ENCODE measurements at places on chromosomes 7 and 10. TPM values are rescaled to one million over a fixed set of nuclear protein-coding genes. Genes with fewer than 3 reads are reported as not detected.

DNA sequence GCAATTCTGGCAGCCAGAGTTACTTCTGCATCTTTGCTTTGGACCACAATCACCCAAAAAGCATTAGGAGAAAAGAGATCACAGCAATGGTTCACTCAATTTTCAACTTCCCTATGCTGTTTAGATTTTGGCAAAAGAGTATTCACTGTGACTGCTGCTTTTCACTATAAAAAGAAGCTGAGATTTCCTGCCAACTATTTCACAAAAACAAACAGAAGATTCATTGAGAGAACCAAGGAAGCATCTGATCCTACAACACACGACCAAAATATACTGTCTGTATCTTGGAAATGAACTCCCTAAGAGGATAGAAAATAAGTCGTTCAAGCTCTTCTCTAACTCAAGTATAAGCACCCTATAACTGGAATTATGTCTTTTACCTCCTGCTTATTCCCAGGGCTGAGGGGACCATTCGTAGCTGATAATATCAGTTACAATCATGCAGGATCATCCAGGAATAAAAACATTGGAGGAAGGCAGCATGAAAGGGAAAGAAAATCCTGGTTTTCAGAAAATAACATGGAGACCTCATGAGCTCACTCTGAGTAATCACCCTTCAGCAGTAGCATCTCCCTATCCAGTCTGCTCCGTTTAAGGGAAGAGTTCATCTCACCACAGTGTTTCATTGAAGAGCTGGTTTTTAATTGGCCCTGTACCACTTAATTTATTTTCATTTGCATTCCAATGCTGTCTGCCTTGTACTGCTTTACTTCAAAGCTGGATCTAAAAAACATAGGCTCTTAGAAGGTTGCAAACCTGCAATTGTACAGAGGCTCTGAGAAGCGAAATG is 256.2 kb downstream of the PAXIP1 start:
- H3K4me1 ChIP-seq: no peaks in the 10 kb centered on the region
- no peaks in the 10 kb centered on the region for H3K36me3 ChIP-seq
- H3K27ac ChIP-seq: no peak overlapping the region
- no peak for DNase-seq
- H3K4me3 ChIP-seq: no peak overlapping the region

- no peak overlapping the region for H3K4me3 ChIP-seq
- no peak for DNase-seq
- no peaks in the 10 kb centered on the region for H3K36me3 ChIP-seq
- no peaks in the 10 kb centered on the region for H3K27me3 ChIP-seq
- peaks cover 4% of the 10 kb centered on the region for H3K4me1 ChIP-seq
Observed at GRCh38 chr7:44735403-44736165, 13.1 kb upstream of the ZMIZ2 start.

- H3K4me1 ChIP-seq: no peaks in the 10 kb centered on the region
- no peak overlapping the region for H3K27ac ChIP-seq
- no peaks in the 10 kb centered on the region for H3K27me3 ChIP-seq
- H3K36me3 ChIP-seq: no peaks in the 10 kb centered on the region
- DNase-seq: no peak
- H3K4me3 ChIP-seq: no peak overlapping the region
Observed at GRCh38 chr7:78852951-78853350, 600.5 kb downstream of the MAGI2 start.

GRCh38 chr7:1076184-1077072 is 11.5 kb upstream of the GPER1 start:
- no peak for DNase-seq
- no peak overlapping the region for H3K27ac ChIP-seq
- no peaks in the 10 kb centered on the region for H3K4me1 ChIP-seq
- no peak overlapping the region for H3K4me3 ChIP-seq
- no peaks in the 10 kb centered on the region for H3K27me3 ChIP-seq

DNA sequence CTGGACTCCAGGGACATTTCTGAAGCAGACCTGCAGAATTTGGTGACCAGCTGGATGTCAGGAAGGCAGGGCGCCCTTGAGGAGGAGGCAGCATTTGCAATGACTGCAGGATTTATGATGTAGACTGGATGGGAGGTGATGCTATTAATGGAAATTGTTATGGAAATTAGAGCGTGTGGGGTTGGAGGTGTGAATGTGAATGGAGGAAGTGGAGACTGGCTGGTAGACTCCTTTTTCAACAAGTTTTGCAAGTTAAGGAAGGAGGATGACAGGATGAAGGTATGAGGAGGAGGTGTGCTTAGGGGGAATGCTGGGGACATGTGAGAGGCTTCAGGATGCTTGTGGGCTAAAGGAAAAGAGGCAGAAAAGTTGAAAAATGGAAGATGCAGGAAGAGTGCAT is 137.0 kb downstream of the TMEM178B start:
- no peaks in the 10 kb centered on the region for H3K4me1 ChIP-seq
- no peaks in the 10 kb centered on the region for H3K27me3 ChIP-seq
- DNase-seq: no peak
- H3K27ac ChIP-seq: no peak overlapping the region

GRCh38 chr7:70554646-70555045 is 577.3 kb upstream of the GALNT17 start:
- no peaks in the 10 kb centered on the region for H3K4me1 ChIP-seq
- H3K36me3 ChIP-seq: no peaks in the 10 kb centered on the region
- no peaks in the 10 kb centered on the region for H3K27me3 ChIP-seq
- no peak overlapping the region for H3K27ac ChIP-seq

DNA sequence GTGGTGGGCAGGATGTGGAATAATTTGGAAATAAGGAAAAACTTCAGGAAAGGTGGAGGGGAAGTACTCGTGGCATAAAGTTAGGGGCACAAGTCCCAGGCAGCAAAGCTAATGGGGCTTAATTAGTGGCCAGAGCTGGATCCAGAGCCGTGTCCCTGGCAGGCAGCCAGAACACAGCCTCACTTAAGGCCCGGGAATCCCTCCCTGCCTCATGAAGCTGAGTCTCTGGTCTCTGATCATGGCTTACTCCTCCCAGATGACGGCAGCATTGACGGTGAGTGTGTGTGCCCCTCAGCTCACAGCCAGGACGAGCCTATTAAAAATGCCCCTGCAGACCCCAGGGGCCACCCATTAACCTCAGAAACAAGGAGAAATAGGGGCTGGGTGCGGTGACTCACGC is 48.2 kb upstream of the NPTX2 start:
- no peak for DNase-seq
- H3K27me3 ChIP-seq: no peaks in the 10 kb centered on the region
- no peak overlapping the region for H3K4me3 ChIP-seq
- H3K36me3 ChIP-seq: no peaks in the 10 kb centered on the region

- H3K4me1 ChIP-seq: no peaks in the 10 kb centered on the region
- H3K4me3 ChIP-seq: no peak overlapping the region
- no peaks in the 10 kb centered on the region for H3K36me3 ChIP-seq
- no peak for DNase-seq
Observed at GRCh38 chr7:277228-277627, 12.7 kb upstream of the FOXL3 start.

DNA sequence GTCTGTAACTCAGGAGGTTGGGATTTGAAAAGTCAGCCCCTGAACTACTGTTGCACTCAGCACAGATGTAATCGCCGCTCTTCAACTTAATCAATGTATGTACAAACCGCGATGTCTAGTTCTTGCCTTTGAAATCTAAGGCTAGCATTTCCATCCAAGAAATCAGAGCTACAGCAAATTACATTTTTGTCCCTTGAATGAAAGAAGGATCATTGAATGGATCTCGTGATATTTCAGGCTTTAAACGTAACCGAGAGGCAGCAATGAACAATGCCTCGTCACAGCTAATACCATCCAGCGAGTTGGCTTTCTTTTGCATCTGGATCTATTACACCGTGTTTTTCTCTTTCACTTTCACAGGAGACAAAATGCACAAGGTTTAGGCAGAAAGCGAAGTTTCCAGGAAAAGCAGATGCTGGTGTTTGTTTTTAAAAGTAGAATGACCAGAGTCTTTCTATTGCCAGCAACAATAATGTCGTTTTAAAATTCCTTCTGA is 5.5 kb downstream of the SKIDA1 start:
- H3K4me1 ChIP-seq: peaks cover 43% of the 10 kb centered on the region
- no peak overlapping the region for H3K27ac ChIP-seq
- peak; percentile 61 for DNase-seq
- peaks cover 76% of the 10 kb centered on the region for H3K27me3 ChIP-seq
- no peaks in the 10 kb centered on the region for H3K36me3 ChIP-seq

The KEL gene
- 0.71 TPM for total RNA-seq

DNA sequence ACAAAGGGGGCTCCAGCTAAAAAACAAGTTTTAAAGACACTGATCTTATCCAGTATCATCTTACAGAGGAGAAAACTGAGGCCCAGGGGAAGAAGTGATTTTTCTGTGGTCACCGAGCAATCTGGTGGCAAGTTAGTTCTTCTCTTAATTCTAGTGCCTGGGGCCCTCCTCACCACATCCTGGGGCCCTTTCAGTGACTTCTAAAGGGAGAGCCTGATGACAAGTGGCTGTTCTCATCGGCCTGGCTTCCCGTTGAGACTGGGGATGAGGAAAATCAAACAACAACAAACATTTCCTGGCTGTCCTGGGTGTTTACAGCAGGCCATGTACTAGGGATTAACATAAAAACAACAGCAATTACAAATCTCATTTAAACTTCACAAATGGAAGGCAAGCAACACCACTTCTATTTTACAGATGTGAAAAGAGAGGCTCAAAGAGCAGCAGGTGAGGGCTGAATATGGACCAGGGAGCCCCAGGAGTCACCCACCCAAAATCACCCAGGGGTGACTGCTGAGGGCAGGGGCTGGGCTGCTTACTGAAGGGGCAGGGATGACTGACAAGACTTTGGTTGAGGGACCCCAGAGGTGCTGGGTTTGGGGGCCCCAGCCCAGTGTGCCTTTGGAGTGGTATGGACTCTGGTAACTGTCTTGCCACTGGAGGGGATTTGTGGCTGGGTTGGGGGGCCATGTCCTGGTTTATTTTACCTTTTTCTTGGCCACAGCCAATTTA is 24.7 kb upstream of the MTPAP start:
- no peak overlapping the region for H3K27ac ChIP-seq
- no peak overlapping the region for H3K4me3 ChIP-seq
- H3K4me1 ChIP-seq: no peaks in the 10 kb centered on the region
- H3K27me3 ChIP-seq: no peaks in the 10 kb centered on the region
- no peaks in the 10 kb centered on the region for H3K36me3 ChIP-seq
- no peak for DNase-seq

DNA sequence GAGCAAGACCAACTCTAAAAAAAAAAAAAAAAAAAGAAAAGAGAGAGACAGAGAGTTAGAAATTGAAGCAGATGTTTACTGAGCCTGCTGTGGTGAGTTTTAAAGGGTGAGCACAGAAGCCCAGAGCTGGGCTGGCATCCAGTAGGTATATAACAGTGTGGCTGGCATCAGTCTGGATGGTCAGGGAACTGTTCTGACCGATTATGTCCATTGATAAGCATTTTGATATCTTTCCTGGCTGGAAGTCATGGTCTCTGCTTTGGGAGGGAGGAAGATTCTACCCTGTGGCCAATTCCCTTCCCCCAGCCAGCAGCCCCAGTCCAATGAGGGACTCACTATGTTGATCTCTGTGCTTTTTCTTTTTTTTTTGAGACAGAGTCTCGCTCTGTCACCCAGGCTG is 65.2 kb upstream of the PODXL start:
- no peaks in the 10 kb centered on the region for H3K27me3 ChIP-seq
- no peak for DNase-seq
- no peaks in the 10 kb centered on the region for H3K4me1 ChIP-seq
- H3K4me3 ChIP-seq: no peak overlapping the region
- no peaks in the 10 kb centered on the region for H3K36me3 ChIP-seq

DNA sequence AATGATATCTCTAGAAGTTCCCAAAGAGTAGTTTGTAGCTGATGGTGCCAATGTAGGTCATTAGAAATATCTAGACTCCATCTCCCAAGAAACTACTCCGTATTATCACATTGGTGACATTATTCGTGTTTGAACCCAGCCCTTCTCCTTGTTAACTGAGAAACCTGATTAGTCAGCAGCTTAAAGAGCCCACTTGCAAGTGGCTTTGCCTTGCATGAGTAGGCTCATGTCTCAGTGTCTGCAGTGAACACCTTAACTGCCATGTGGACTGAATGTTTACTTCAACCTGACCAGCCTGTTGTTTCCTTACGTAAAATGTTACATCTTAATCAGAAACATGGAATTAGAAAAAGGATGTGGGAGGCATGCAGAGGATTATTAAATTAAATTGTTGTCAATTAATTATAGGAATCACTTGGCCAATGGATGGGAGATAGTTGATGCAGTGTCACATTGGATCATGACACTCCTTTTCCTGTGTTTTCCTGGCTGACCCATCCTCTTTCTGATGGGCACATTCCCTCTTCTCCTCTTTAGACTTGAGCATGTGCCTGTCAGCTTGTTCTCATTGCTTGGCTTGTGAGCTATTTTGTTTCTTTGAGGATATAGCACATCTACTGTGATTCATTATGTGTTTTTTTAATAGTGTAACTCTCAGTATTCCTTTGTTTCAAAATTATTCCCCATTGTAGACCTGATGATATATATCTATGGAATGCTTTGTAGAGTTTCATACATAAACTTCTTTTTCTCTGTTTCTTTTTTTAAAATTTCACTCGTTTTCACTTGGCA is 18.0 kb downstream of the STARD3NL start:
- no peak for DNase-seq
- no peaks in the 10 kb centered on the region for H3K36me3 ChIP-seq
- no peak overlapping the region for H3K4me3 ChIP-seq

- H3K27ac ChIP-seq: no peak overlapping the region
- H3K27me3 ChIP-seq: no peaks in the 10 kb centered on the region
- no peak overlapping the region for H3K4me3 ChIP-seq
- H3K4me1 ChIP-seq: no peaks in the 10 kb centered on the region
- H3K36me3 ChIP-seq: no peaks in the 10 kb centered on the region
Observed at GRCh38 chr10:15990535-15991129, 130.3 kb upstream of the MINDY3 start.

The COMTD1 gene
- total RNA-seq: 14.5 TPM

- H3K36me3 ChIP-seq: no peaks in the 10 kb centered on the region
- H3K4me1 ChIP-seq: no peaks in the 10 kb centered on the region
- no peak overlapping the region for H3K4me3 ChIP-seq
- H3K27me3 ChIP-seq: peaks cover 14% of the 10 kb centered on the region
- H3K27ac ChIP-seq: no peak overlapping the region
- no peak for DNase-seq
Observed at GRCh38 chr10:100100651-100101184, 19.0 kb upstream of the CPN1 start.

The NODAL gene
- total RNA-seq: not detected

DNA sequence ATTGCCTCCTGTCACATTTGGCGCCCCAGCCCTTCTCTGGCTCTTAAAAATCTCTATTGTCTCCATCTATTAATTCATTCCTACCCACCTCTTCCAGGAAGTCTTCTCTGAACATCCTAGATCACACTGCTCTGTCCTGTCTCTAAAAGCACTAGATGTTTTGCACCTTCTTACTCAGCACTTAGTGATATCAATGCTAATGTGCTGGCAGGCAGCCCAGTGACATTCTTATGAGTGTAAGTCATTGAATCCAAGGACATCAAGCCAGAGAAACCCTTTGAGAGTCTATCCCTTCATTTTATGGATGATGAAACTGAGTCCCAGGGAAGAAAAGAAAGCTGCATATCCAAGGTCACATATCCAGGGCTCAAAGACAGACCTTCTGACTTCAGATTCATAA is 48.3 kb upstream of the PAX2 start:
- peaks cover 12% of the 10 kb centered on the region for H3K4me1 ChIP-seq
- no peak overlapping the region for H3K4me3 ChIP-seq
- H3K27ac ChIP-seq: no peak overlapping the region
- peaks cover 3% of the 10 kb centered on the region for H3K27me3 ChIP-seq

GRCh38 chr10:13707156-13707881 is 120.6 kb downstream of the PRPF18 start:
- peak; percentile 15 for DNase-seq
- peak overlapping the region; percentile 42 for H3K4me3 ChIP-seq
- H3K4me1 ChIP-seq: peaks cover 22% of the 10 kb centered on the region
- H3K36me3 ChIP-seq: no peaks in the 10 kb centered on the region

GRCh38 chr10:93261089-93261488 is 187.4 kb downstream of the CYP26A1 start:
- no peaks in the 10 kb centered on the region for H3K4me1 ChIP-seq
- no peak overlapping the region for H3K27ac ChIP-seq
- no peaks in the 10 kb centered on the region for H3K27me3 ChIP-seq
- DNase-seq: no peak
- no peaks in the 10 kb centered on the region for H3K36me3 ChIP-seq

The SHLD2 gene
- 22.0 TPM for total RNA-seq
